ENCODE measurements at places on chromosomes 3 and 15. TPM values are rescaled to one million over a fixed set of nuclear protein-coding genes. Genes with fewer than 3 reads are reported as not detected.

PLSCR2 gene
- total RNA-seq: not detected

ATP13A4 gene
- 0.34 TPM for total RNA-seq

KBTBD13 gene
- total RNA-seq: not detected

ATP1B3 gene
- total RNA-seq: 232 TPM

GALNT15 gene
- total RNA-seq: 25.1 TPM

PRR20G gene
- total RNA-seq: not detected

CXCR6 gene
- total RNA-seq: not detected

Data from glomerular endothelial cell (primary cell).